ENCODE measurements at places on chromosomes 13 and 19.

DNA sequence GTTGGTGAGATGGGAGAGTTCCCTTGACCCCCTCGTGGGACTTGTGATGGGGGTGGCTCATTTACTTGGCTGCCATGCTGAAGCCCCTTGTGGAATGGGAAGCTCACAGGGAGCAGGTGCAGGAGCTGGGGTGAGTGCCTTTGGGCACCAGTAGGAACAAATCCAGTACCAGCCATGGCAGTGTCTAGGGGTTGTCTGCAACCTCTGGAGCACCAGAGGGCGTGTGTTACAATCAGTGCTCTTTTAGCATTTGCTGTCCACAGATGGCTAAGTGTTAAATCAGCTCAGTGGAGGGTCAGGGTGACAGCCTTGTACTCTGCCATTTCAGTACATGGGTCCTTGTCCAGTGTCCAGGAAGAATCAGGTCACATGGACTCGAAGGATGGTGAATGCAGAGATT lies 75.6 kb downstream of the ATP8A2 start:
- no peak for DNase-seq

DNA sequence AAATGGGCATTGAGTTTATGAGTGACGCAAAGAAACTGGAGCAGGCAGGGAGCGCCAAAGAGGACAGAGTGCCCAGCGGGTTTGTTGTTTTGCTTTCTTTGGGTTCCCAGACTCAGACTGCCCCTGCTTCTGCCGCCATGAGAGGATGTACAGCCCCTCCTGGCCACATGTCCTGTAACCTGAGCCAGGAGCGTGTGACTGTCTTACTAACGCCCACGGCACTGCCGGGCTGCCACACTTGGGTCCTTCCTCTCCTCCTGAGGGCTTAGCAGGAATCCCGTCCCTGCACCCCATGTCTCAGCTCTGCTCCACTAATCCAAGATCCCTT lies 80.5 kb downstream of the GPR12 start:
- DNase-seq = no peak

DNA sequence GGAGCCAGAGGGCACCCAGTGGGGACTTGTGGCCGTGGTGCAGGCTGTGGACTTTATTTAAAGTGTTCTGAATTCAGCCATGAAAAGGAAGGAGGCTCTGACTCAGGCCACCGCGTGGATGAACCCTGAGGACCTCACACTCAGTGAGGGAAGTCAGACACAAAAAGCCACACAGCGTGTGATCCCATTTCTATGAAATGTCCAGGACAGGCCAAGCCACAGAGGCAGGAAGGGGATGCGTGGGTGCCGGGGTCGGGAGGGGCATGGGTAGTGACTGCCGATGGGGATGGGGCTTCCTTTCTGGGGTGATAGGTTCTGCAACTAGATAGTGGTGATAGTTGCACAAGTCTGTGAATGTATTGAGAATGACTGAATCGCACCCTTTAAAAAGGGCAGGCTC lies 8.7 kb upstream of the ZBTB7A start:
- no peak for DNase-seq

- no peak for DNase-seq
Observed at GRCh38 chr19:38834590-38834989, 3.0 kb upstream of the ECH1 start.

DNA sequence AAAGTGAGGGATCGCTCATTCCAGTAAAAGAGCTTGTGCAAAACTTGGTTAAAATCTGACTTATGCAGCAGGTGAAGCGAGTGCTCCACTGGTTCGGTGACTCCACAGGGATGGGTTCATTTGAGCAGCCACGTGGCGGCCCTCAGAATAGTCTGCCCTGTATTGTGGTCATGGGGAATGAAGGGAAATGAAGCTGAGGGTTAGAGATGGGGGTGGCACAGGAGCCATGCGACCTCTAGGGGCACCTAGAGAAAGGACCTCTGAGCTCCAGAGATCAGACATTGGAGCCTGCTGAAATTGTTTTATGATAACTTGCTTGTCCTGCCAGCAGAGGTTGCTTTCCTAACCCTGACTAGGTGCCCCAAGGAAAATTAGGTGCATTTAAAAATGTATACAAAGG lies 26.6 kb downstream of the CBY2 start:
- DNase-seq = no peak

DNA sequence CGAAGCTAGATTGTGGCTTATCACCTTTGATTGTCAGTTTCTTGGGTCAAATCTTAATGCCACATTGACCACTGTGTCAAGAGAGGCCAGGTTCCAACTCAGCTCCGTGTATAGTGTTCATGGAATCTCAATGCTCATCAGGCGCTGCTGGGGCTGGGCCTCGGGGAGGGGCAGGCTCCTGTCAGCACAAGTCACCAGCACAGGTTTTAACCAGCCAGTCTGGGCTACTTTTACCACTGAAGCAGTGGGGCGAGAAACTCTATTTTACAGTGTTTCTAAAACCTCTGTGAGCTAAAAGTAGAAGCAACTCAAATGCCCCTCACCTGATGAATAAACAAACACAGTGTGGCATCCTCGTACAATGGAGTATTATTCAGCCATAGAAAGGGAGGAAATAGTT lies 118.7 kb upstream of the GJB6 start:
- DNase-seq = no peak

DNA sequence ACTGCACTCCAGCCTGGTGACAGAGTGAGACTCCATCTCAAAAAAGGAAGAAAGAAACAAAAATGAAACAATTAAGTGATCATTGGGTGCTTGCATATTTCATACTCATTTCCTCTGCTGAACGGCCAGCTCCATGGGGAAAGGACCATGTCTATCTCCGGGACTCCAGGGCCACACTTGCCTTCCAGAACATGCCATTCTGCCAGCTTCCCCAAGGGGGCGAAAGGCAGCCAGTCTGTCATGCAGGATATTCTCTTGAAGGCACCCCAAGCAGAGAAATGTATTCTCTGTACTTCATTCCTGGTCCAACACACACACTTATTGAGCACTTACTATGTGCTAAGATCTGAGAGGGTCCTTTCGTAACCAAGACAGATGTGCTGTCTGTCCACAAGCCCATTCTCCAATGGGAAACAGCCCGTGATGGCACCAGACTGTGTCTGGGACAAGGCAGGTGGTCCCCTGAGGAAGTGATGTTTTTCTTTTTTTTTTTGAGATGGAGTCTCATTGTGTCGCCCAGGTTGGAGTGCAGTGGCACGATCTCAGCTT lies 10.2 kb upstream of the CARM1 start:
- DNase-seq = no peak

DNA sequence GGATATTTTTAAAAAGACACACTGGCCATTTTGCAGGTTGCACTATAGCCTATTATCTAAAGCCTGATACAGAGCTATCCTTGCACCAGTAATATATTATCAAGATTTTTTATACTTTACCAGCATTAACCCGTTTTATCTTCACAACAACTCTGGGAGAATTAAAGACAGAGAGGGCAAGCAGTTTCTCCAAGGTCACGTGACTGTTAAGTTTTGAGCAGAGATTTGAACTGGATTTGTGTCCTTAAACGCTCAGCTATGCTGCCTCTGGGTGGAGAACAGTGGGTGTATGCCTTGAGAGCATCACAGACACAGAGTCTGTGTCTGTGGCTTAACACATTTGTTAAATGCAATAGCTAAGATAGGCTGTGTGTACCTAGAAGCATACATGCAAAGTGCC lies 147.2 kb downstream of the MYO16 start:
- no peak for DNase-seq

- DNase-seq = no peak
Observed at GRCh38 chr19:17281391-17282304, at the start of gene ANKLE1. ANKLE1 (plus strand) TSS chr19:17281901; CDS start chr19:17281921, 20 bp downstream.

GRCh38 chr19:19192910-19193423 lies 909 bp downstream of the RFXANK start:
- no peak for DNase-seq

DNA sequence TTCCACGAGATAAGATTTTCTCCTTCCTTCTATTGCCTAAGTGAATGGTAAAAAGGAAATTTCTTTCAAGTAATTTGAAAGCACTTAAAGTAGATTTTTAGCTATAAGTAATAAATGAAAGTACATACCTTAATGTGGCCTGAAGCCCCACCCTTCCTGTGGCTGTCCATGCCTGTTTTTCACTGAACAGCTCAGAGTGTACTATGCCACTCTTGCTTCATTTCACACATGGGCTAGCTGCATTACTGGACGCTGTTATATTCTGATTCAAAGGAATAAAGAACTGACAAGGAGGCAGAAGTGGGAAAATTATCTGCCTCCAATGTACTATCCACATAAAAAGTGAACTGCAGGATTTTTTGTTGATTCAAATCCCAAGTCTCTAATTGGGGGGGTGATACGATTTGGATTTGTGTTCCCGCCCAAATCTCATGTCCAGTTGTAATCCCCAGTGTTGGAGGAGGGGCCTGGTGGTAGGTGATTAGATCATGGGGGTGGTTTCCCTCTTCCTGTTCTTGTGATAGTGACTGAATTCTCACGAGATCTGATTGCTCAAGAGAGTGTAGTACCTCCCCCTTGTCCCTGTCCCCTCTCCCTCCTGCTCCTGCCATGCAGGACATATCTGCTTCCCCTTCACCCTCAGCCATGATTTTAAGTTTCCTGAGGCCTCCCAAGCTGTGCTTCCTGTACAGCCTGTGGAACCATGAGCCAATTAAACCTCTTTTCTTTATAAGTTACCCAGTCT lies 154.7 kb upstream of the SGCG start:
- no peak for DNase-seq

- DNase-seq = no peak
Observed at GRCh38 chr19:39497996-39498797, 550 bp upstream of the DLL3 start.

GRCh38 chr13:47611664-47612288 lies 389.3 kb downstream of the SUCLA2 start:
- no peak for DNase-seq

DNA sequence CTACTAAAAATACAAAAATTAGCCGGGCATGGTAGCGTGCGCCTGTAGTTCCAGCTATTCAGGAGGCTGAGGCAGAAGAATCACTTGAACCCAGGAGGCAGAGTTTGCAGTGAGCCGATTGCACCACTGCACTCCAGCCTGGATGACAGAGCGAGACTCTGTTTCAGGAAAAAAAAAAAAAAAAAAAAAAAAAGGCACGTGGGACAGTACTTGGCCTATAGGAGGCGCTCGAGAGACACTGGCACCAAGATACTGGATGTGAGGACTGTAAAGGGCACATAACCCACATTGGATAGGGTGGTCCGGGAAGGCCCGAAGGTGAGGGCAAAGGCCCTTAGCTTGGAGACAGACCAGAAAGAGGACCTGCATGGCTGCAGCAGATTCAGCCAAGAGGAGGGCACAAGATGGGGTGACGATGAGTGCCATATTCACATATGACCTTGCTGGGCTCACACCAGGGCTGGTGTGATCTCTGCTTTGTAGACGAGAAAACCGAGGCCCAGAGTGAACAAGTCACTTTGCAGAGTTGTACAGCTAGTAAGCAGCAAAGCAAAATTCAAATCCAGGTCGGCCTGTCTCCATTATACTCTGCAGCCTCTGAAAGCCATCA lies 89.4 kb downstream of the DPF1 start:
- no peak for DNase-seq

DNA sequence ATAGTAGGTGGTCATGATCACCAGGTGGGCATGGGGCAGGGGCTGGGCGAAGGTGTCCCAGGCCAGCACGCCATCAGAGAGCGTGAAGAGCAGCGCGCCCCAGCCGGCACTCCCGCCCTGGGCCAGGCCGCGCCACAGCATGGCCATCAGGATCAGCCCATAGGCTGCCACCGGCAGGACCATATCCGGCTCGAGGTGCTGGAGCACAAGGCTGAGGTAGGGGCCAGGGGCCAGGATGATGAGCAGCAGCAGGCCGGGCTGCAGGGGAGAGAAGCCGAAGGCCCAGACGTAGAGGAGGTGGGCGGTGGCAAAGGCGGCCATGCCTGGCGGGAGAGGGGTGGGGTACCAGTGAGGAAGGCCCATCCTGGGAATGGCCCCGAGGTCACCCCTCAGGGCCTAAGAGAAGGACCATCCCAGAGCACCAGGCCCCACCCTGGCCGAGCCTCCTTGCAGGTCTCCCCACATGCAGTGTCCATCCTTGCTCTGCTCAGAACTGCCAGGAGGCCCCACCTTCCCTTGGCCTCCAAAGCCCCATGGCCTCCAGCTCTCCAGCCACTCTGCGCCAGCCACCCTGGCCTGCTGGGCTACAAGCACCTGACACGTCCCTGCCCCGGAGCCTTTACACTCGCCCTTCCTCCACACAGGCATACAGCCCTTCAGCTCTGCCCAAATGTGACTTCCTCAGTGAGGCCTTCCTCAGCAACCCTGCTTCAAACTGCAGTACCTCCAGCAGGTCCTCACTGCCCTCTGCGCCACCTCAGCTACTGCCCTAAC lies 1.1 kb downstream of the TMEM86B start:
- DNase-seq = no peak

- DNase-seq = no peak
Observed at GRCh38 chr19:17248011-17248776, 2.5 kb upstream of the NR2F6 start.

DNA sequence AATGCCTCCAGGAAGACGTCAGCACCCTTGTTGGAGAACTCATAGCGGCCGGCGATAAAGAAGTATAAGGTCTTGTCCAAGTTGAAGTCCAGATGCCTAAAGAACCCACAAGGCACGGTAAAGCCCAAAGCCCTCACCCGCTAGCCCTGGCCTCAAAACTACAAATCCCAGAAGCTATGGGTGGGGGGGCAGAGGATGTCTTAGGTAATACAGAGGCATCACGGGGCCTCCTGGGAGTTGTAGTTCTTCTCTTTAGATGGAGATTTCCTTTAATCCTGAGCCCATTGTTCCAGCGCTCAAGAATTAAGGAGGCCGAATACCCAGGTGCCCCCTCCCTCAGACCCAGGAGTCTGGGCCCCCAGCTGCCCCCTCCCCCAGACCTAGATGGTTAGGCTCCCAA lies 10.8 kb downstream of the GYS1 start:
- DNase-seq = no peak

GRCh38 chr19:52120286-52120685 lies 19.5 kb downstream of the ZNF616 start:
- no peak for DNase-seq

- no peak for DNase-seq
Observed at GRCh38 chr19:51948975-51949374, 21.7 kb downstream of the ZNF613 start.

- DNase-seq = no peak
Observed at GRCh38 chr13:67045357-67045756, 184.8 kb downstream of the PCDH9 start.

GRCh38 chr19:8423817-8424223 lies 10.7 kb downstream of the MARCHF2 start:
- DNase-seq = peak; percentile 94

DNA sequence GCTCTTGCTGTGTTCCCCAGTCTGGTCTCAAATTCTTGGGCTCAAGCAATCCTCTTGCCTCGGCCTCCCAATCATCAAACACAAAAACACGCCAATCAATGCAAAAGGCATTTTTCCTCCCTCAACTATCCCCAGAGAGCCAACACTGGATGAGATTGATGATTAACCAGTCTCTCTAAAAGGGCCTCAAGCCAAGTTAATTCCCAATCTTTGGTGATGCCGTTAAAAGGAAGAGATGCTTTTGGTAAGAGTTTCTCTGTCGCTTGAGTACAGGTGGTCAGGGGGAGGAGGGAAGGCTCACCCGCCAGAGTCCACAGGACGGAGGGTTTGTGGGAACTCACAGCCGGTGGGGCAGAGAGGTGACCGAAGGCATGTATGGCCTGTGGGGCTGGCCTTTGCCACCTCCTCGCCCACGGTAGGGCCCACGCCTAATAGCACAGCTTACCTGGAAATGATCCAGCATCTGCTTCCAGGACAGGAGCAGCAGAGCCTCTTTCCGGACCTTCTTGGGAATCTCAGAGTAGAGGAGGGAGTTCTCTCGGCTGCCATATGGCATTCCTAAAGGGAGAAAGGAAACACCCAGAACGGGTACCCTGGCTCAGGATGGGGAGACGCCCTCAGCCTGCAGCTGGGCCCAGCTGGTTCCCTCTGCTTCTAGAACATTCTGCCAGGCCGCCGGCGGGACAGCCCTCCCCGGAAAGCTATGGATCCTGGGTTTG lies 18.1 kb downstream of the DPP9 start:
- DNase-seq = no peak

GRCh38 chr13:74168263-74168675 lies 34.1 kb upstream of the KLF12 start:
- no peak for DNase-seq

Data from AG09319 (cell line).